ENCODE measurements at places on chromosomes 12 and 14.

GRCh38 chr12:18467620-18468245 is 206.4 kb downstream of the PIK3C2G start:
- DNase-seq, result no peak

DNA sequence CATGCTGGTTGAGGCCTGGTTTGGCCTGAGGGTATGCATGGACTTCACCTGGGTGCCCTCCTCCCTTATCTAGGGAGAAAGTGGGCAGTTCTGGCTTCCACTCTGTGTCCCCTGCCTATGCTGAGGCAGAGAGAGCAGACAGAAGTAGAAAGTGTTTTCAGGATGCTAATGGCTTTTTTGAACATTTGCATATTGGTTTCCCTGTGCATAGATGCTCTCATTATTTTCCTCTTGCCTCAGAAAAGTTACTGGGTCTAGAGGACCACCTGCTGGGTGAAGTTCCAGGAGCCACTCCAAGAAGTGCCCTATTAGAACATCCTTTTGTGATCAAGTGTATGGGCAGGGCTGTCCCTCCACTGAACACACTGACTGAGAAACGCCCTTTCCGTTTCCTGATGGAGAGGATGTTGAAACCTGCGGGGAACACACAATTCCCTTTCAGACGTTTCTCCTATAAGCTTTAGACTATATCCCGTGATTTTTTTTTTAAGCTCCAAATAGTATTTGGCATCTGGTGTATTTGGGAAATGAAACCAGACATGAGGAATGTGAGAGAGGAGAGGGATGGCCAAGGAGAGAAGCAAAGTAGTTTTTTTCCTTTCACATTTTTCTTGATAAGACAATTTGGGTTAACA is 66.6 kb downstream of the DAAM1 start:
- DNase-seq, result no peak

DNA sequence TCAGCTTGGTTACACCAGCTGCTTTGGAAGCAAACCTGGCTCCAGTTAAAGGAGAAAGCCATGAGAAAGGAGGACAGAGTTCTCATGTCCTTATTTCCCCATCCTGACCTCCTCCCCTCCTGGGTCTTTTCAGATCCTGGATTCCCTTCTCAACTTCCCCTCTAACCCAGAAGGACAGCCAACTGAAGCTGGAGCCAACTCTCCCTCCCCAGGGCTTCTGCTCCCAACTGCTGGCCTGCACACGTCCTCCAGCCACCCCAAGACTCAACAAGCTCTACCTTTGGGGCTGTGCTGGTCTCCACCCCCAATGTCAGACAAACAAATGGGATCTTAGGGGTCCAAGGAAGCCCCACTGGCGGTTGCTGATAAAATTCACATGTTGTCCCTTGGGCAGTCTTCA is 651.1 kb upstream of the TBX3 start:
- no peak for DNase-seq

DNA sequence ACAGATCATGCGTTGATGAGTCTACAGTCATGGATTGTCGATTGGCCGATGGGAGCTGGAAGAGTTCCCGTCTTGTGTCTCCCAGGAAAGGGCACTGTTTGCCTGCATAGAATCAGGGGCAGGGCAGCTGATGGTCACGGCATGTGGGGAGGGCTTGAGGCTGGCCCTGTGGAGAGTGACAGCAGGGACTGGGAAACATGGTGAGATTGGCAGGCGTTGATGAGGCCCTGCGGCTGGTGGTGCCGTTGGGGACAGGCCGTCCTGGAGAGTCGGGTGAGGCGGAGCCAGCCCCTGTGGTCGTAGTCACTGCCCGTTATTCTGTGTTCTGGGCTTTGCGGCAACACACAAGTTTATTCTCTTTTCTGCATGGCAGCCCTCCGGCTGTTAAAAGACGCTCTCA is 52.9 kb downstream of the TECPR2 start:
- no peak for DNase-seq

- DNase-seq, result no peak
Measured at GRCh38 chr12:66072135-66072534, 58.4 kb downstream of the LLPH start.

DNA sequence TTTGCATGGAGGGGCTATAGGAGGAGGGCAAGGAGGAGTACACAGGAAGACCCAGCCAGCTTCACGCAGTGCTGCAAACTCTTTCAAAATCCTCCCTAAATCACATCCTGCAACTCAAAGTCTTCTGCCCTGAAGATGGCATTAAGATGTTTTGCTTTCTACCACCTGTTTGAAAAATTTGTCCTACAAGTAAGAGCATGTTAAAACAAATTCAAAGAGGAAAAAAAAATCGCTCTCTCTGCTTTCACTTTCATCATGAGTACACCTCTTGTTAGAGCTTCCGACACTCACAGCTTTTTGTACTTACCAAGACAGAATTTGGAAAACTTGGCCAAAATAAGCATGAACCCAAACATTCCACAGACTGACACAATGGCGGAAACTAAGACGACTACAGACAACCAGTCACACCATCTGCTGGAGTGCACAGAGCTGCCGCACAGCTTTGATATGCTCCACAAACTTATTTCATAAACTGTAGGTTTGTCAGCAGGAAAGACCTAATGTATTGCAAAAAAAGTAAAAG is 21.3 kb downstream of the GCH1 start:
- DNase-seq, result no peak

All from stimulated activated CD4-positive, alpha-beta T cell treated with anti-CD3 and anti-CD28 coated beads, Interleukin-1b, Interleukin-23, amount 100 ng/mL, for 1 hour (primary cell).